ENCODE measurements at places on chromosomes 7 and 10. TPM values are rescaled to one million over a fixed set of nuclear protein-coding genes. Genes with fewer than 3 reads are reported as not detected.

DNA sequence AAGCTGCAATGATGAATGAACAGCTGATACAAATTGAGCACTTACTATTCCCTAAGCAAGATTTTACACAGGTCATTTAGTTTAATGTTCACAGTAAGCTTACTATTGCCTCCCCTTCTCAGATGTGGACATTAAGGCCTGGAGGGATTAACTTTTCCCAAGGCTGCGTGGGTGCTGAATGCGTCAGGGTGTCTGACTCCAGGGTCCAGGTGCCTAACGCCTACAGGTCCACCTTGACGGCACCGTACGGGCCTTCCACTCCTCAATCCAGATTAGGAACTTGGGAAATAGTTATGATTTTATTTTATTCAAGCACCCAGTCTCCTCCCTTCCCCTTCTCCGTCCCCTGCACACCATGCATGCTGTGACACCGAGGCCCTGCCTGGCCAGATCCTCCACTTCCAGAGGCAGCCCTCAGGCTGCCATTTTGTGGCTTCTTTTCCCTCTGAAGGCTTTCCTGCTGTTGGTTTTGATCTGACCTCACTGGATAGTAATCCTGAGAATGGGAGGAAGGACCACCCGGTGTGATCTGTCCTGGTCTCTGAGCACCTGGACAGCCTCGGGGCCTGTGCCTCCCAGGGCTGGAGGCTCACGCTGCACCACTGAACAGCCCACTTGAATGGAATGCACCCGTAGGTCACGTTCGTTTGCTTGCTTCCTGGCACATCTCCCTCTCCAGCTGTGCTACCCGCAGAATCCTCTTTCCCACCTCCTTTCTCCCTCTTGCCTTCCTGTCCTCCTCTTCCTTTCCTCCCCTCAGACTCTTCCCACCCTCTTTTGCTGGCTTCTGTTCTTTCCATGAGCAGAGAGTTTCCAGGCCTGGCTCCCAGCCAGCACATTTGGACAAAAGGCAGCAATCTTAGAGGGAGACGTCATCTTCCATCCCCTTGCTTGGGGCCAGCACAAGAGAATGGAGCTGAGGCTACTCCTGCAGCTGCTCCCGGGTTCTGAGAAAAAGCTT lies 14.4 kb downstream of the DENND2A start:
- peak; percentile 90 for DNase-seq

DNA sequence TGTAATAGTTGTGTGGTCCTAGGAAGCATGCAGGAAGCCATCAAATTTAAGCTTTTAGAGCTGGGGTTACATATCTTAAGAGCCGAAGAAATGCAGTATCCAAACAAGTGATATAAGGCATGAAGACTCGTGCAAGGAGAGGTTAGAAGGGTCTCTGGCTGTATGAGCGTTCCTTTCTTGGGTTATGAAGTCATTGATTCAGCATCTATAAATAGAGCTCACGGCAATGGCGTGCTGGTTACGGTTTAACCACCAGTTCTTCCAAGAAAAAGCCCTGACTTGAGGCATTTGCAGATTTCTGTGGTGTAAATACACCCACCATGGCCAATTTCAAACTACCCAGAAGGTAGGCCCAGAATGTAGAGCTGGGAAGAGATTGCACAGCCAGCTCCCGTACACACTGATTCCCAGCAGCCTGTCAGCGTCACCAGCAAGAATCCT lies 72.0 kb upstream of the KAT6B start:
- DNase-seq = no peak

DNA sequence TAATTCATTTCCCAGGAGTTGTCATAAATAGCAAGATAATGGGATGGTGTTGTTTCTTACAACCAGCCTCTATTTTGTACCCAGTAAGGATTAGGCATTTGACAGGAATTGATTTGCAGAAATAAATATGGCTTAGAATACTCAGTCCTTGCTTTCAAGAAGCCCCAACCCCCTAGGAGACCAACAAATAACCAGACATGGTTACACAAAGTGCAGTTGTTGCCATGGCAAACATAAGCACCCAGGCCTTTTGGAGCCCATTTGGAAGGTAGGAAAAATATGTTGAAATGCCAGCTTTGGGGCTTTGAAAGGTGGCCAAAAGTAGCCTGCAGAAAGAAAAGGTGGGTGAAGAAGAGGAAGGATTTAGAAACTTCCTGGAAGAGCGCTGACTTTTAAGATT lies 397.5 kb downstream of the CDC14C start:
- DNase-seq = no peak

DNA sequence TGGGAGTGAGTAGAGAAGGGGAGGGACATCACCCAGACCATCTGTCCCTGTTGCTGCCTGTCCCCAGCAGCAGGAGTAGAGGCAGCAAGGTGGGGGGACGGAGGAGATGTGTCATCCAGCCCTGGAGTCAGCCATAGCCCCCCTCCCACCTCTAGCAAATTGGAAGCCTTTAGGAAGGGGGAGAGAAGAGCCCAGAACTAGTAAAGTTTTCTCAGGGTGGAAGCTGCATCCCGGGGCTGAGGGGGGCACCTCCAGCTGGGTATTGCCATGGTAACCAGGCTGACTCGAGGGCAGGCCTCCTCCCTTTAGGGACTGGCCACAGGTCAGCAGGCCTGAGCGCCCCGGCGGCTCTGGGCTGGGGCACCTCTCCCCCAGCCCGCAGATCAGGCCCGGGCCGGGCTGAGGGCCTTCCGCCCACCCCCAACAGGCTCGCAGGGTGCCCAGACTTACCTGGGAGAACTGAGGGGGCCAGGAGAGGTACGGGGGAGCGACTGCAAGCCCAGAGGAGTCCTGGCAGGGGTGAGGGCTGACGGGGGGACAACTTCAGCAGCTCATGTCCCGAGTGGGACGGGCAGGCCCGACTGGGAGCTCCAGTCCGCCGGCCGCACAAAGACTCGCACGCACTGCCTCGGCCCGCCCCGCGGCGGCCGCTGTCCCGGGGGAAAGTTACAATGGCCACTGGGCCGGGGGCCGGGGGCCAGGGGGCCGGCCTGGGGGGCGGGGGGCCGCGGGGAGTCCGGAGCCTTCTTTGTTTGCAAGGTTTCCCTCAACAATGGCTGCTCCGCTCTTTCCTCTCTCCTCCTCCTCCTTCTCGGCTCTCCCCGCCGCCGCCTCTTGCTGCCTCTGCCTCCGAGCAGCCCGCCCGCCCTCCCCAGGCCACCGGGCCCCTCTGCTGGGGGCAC lies 6.0 kb downstream of the LDB1 start:
- peak; percentile 61 for DNase-seq

GRCh38 chr7:155145477-155146255 lies 75.5 kb downstream of the HTR5A start:
- no peak for DNase-seq

GRCh38 chr10:29791773-29792172 lies 157.0 kb upstream of the SVIL start:
- DNase-seq = no peak

- no peak for DNase-seq
Observed at GRCh38 chr7:148303295-148304082, 287.1 kb upstream of the C7orf33 start.

DNA sequence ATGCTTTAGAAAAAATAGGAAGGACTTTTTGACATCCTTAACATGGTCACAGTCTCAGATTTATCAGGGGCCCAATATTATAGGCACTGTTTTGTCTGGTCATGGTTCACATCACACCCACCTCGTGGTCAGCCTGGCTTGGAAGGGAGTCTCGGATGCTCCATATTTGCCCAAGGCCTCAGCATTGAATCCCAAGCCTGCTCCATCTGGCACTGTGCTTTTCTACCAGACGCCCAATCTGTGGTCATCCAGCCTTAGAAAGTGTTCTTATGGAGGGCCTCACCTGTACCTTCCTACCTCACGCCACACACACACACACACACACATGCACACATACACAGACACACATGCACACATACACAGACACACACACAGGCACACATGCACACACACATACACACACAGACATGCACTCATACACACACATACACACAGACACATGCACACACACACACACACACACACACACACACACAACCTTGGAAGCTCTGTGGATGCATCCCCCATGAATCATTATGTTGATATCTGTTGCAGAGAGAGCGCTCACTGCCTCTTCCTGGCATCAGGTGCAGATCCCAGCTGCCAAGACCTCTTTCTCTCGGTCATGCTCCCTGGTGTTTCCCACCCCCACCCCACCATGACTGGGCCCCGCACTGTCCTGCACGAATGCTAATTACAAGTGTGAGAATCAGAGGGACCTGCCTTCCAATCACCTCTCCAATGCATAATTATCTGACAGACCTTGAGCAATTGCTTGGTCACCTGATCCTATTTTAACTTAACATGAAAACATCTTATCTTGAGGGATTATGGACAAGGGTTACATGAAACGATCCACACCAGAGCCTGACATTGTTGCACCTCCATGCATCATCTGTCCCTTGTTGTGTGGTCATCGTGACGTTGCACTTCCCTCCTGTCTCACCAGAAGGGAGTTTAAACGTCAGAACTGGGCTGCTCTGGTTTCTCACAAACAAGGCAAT lies 122.7 kb upstream of the TMEM72 start:
- no peak for DNase-seq

DNA sequence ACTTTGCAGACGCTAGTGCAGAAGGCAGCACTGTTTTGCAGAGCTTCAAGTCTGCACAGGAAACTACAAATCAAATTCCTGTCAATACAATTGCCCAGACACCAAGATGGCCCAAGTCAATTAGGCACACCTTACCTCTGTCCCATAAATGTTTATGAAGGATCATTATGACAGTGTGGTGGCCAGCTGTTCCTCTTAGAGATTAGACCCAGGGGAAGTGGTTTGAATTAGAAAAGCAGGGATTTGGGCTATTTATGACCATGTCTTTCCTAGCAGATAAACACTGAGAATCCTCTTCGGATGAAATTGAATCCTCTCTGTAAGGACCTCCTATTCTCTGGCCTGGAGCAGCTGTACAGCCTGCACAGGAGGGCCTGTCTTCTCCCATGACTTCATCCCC lies 9.9 kb upstream of the NEUROG3 start:
- DNase-seq = no peak

DNA sequence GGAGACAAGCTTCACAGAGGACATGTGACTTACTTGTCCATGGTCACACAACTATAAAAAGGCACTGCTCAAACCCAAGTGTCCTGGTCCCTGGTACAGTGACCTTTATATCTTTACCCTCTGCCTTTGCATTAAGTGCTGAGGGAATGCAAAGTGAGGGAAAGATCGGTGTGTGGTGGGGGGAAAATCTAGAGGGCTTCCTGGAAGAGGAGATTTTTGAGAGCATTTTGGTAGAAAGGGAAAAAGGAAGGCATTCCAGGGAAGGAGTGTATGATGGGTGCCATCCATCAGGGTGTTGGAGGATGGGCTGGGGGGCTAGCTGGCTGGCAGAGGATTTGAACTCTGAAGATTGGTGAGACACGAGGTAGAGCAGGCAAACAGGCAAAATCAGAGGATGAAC lies 9.3 kb downstream of the ZNF503 start:
- DNase-seq = no peak

GRCh38 chr7:20777377-20778062 lies 9.2 kb downstream of the SP8 start:
- no peak for DNase-seq

- DNase-seq = no peak
Observed at GRCh38 chr7:45990276-45990675, 69.2 kb upstream of the IGFBP3 start.

GRCh38 chr7:37284805-37285231 lies 163.8 kb downstream of the ELMO1 start:
- no peak for DNase-seq

DNA sequence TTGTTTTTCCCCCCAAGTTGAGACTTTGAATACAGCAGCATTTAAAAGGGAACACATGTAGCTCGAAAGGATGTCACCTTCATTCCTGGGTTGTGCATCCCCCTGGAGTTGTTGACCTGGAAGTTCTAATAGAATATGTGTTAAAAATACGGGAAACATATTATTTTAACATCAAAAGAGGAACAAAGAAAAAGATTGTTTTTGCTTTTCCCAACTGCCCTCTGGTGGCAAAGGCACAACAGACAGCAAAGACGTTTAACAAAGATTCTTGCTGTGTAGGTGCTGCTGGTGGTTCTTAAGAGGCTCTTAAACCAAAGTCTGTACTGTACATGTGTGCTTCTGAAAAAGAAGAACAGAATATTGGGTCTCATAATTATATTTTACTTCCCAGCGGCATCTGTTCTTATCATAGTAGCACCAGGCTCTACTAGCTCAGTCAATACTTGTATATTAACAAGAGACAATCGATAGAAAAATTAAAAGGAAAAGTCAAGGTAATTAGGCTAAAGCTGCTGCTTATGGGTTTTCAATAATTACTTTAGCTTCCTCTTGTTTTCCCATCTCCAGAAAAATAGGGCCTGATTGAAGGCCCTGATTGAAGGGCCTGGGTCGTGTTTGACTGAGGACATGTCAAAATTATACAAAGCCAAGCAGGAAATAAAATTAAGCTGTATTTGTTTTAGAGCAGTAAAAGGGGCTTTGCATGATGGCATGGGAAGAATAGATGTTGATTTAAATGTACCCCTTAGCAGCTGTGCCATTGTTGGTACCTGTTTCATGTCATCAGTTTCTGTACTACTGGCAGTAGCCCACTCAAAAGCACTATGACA lies 384.2 kb upstream of the LRGUK start:
- peak; percentile 67 for DNase-seq

DNA sequence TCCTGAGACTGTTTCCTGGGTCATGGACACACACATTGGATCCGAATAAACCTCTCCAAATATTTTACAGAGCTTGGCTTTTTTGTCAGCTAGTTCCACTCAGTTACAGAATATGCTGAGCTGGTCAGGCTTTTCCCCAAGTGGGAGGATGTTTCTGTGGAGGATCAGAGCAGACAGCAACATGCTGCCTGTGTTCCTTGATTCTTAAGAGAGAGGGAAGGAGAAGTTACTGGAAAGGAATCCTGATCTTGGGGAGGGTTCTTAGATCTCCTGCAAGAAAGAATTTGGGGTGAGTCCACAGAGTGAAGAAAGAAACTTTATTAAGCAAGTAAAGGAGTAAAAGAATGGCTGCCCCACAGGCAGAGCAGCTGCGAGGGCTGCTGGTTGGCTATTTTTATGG lies 76.8 kb upstream of the RPA3 start:
- no peak for DNase-seq

GRCh38 chr7:130219871-130220270 lies 12.2 kb downstream of the SSMEM1 start:
- no peak for DNase-seq

- DNase-seq = peak; percentile 29
Observed at GRCh38 chr10:63977329-63977923, 456.2 kb downstream of the REEP3 start.

DNA sequence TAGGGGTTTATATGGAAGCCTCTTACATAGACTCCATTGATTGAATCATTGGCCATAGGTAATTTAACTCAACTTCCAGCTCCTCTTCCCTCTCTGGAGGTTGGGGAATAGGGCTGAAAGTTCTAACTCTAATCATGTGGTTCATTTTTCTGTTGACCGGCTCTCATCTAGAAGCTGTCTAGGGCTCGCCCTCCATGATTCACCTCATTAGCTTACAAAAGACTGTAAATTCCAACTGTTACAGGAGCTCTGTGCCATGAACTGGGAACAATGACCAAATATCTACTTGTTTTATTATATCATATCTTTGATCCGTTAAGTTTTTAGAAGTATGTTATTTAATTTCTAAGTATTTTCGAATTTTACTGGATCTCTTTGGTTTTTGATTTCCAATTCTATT lies 263.0 kb downstream of the TCF7L2 start:
- no peak for DNase-seq

Gene ASZ1
- polyA plus RNA-seq = not detected

Gene CPA5
- polyA plus RNA-seq = 2.3 TPM

Gene UCMA
- not detected for polyA plus RNA-seq

Gene ANKMY2
- 14.7 TPM for polyA plus RNA-seq

Gene LSM8
- polyA plus RNA-seq = 17.8 TPM

Gene C7orf57
- not detected for polyA plus RNA-seq

Gene SAP25
- polyA plus RNA-seq = 0.81 TPM

Gene TMEM178B
- polyA plus RNA-seq = 24.3 TPM

Gene CFAP43
- 1.2 TPM for polyA plus RNA-seq

Gene RBM48
- 7.8 TPM for polyA plus RNA-seq

Gene SLC25A13
- 8.9 TPM for polyA plus RNA-seq

Gene C10orf71
- 1.6 TPM for polyA plus RNA-seq

Gene PNLIP
- polyA plus RNA-seq = not detected
